Bronchial epithelial cell (primary cell): ENCODE measurements at places on chromosomes 7 and 10. TPM values are rescaled to one million over a fixed set of nuclear protein-coding genes. Genes with fewer than 3 reads are reported as not detected.

- no peak for DNase-seq
These were observed 273.9 kb upstream of the ADARB2 start for GRCh38 chr10:2011106-2011716.

HYAL4 gene
- under 0.01 and 0.13 TPM in 2 replicates for total RNA-seq

DNA sequence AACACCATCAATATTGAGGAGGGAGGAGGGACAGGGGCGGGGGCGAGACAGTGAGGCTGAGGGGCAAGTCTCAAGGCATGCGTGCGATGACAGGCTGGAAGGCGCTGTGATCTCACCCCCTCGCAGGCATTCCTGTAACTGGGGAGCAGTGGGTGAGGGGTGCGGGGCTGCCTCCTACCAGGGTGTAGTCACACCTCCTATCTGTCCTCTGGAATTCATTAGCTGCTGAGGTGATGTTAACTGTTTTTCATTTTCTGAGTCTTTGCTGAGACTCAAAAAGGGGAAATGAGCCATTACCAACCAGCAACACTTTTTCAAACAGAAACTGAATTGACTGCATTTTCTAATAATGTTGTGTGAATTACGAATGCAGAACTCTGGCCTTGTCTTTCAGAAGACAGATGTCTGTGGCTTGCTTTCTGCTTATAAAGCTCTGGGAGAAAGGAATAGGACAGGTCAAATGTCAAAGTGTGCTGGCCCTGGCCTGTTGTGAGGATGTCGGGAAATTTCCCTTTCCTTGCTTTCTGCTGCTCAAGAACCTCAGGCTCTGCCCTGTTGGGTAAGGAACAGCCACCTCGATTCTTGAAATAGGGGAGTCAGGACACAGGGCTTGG is 23.7 kb upstream of the CDH23 start:
- DNase-seq = no peak

CALHM3 gene
- not detected in 2 replicates for total RNA-seq

GRCh38 chr7:89027781-89028180 is 232.2 kb upstream of the TEX47 start:
- DNase-seq = no peak

FAM185A gene
- total RNA-seq = 9.2 and 11.4 TPM in 2 replicates

GRCh38 chr7:154855366-154855765 is 147.6 kb downstream of the PAXIP1 start:
- no peak for DNase-seq

DNA sequence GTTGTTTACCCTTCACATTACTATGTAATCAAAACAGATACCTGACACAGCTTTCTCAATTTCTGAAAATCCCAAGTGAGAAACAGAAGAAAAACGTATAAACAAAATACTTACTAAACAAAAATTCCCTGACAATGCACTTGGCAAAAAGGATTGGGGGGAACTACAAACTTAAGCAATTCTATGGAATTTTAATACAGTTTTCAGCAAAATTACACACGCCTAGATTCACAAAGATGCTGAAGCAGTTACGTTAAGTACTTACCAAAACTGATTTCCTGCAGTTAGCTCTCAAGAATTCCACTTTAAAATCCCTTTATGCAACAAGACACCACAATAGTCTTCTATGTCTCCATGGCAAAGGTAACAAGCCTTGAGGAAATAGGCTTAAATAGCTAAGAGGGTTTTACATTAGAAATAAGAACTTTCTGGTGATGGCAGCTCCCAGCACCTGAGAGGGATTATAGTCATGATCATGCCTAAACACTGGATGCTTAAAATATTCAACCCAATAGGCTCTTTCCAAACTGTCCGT is 10.8 kb downstream of the TOMM7 start:
- no peak for DNase-seq

- DNase-seq = no peak
These were observed 80.8 kb downstream of the ZNF467 start for GRCh38 chr7:149692557-149692982.

CRTAC1 gene
- total RNA-seq = not detected in 2 replicates

GNAT3 gene
- not detected in 2 replicates for total RNA-seq

DNA sequence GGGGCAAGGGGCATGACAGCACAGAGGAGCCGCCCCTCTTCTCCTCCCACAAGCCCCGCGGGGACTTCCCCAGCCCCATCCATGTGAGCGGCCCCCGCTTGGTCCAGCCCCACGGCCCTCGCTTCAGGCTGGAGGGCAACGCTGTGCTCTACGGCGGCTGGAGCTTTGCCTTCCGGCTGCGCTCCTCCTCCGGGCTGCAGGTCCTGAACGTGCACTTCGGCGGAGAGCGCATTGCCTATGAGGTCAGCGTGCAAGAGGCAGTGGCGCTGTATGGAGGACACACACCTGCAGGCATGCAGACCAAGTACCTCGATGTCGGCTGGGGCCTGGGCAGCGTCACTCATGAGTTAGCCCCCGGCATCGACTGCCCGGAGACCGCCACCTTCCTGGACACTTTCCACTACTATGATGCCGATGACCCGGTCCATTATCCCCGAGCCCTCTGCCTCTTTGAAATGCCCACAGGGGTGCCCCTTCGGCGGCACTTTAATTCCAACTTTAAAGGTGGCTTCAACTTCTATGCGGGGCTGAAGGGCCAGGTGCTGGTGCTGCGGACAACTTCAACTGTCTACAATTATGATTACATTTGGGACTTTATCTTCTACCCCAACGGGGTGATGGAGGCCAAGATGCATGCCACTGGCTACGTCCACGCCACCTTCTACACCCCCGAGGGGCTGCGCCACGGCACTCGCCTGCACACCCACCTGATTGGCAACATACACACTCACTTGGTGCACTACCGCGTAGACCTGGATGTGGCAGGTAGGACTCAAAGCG is 5.1 kb downstream of the AOC1 start:
- no peak for DNase-seq

DNA sequence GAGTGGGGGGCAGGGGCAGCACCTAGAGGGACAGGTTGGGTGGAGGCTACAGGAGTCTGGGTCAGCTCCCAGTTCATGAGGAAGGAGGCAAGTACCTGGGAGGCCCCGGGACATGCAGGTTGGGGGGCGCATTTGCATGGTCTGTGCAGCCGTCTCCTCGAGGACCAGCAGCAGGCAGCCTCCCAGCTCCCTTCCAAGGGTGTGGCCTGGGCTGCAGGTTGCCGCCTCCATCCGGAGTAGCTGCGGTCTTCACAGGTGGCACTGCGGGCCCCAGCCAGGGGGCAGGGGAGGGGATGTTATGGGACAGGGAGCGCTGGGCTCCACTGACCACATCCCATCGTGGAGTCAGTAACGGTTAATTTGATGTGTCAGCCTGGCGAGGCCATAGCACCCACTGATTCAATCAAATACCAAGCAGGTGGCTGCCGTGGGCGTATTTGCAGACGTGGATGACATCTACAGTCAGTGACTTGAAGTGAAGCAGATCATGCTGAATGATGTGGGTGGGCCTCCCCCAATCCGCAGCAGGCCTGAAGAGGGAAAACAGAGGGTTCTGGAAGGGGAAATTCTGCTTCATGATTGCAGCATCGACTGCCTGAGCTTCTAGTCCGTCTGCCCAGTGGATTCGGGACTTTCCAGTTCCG is 81.6 kb downstream of the PRKAG2 start:
- no peak for DNase-seq
